ENCODE measurements at places on chromosomes 2 and 18.

GRCh38 chr2:173555833-173556232 is 201.2 kb downstream of the CDCA7 start:
- DNase-seq: no peak

DNA sequence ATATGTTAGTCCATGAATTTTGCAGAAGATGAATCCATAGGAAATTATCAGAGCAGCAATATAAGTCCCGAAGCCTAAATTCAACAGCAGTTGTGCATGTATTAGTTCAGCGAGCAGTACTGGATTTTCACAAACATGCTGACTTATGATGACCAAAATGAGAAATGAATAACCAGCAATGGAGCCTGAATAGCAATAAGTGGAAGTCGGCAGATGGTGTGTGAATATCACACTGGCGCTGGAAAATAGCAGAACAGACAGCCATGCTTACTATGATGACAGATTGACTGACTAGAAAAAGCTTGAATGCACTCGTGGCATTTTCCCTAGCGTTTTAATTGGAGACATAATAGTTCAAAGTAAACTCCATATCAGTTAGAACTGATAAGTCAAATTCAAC is 1114.5 kb downstream of the DSC3 start:
- no peak for DNase-seq

GRCh38 chr2:67213270-67213670 is 183.9 kb upstream of the ETAA1 start:
- DNase-seq: no peak

DNA sequence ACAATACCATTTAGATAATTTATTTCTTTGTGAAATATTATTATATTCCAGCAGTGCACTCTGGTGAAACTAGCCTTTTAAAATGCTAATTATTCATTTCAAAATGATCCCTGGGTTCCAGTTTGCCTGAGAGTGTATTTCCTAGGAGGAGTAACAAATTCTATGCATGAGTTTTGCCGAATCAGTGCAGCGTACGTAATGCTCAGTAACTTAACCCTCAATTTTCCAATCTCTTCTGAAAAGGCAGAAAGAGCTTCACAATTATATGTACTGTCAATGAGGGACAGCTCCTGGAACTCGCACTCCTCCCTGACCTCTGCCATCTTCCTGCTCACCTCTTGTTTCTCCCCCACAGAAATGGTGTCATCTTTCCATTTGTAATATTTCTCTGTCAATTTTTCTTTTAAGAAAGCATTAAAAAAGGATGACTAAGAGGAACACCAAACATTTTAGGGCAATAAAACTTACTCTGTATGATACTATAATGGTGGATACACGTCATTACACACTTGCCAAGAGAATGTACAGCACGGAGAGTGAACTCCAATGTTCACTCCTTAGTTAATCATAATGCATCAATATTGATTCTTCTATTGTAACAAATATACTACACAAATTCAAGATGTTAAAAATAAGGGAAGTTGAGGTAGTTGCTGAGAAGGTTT is 25.7 kb upstream of the XIRP2 start:
- no peak for DNase-seq

DNA sequence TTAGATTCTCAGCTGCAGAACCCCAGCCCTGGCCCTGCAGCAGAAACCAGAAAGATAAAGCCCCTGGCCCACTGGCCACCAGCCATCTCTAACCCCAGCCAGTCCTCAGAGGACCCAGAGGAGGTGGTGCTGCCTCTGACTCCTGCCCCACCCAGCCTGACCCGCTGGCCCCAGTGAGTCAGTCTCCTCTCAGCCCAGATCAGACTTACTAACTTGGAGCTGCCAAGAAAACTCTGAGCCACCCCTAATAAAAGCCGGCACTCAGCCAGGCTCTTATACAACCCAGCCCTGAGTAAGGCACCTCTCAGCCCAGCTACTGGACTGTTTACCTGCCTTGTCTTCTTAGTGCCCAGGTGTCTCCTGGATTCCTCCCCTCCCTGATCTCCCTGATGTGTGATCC is 2.0 kb downstream of the SLC14A2 start:
- peak; percentile 89 for DNase-seq

DNA sequence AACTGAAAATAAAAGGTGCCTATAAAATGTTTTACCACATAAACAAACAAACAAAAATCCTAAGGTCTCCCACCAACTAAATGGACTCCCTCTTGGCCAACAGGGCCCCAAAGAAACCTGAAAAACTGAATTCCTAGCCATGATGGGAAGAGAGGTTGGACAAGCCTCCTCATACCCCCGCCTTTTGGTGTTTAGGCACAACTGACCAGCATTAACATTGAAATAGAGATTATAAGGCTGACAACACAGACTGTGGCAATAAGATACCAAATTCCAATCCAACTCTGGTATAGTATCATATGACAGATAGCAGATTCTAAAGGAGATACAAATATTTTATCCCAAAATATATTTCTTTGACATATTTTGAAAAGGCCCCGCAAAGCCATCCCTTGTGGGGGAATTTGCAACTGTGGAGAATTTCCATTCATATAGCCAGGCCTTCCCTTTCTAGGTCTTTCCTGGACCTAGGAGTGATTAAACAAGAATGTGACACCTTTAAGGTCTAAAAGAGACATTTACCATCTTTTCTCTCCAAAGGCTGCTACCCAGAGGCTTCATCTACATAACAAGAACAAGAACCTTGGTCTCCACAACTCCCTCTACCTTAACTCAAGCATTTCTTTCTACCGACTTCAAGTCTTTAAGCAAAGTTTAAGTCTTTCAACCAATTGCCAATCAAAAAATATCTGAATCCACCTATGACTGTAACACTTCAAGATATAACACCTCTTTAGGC is 80.0 kb downstream of the CHN1 start:
- DNase-seq: no peak

DNA sequence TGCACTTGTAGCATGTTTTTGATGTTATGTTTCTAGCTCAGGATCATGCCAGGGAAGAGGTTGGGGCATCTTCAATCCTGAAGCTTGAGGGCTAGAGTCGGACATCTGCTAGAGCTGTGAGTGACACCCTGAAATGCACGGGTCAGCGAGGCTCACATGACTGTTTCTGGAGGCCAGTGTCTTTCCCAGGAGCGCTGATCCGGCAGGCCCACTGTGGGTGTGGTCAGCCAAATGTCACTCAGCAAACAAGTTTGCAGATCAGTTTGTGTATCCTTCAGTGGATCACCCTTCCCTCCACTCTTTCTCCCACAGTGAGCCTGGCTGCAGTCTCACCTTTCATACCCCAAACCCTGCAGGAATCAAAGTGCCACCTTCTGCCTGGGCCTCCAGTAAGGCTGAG is 23.0 kb upstream of the ARHGEF4 start:
- no peak for DNase-seq

GRCh38 chr2:211084352-211084751 is 528.0 kb downstream of the CPS1 start:
- no peak for DNase-seq

- no peak for DNase-seq
These were observed 735.2 kb downstream of the MBD2 start for GRCh38 chr18:53489266-53489665.

- no peak for DNase-seq
These were observed 155.2 kb downstream of the ALK start for GRCh38 chr2:29766191-29766590.

- DNase-seq: no peak
These were observed 262.1 kb downstream of the GALNT13 start for GRCh38 chr2:154133823-154134222.

- no peak for DNase-seq
These were observed 2.8 kb upstream of the SCRN3 start for GRCh38 chr2:174392706-174393105.

DNA sequence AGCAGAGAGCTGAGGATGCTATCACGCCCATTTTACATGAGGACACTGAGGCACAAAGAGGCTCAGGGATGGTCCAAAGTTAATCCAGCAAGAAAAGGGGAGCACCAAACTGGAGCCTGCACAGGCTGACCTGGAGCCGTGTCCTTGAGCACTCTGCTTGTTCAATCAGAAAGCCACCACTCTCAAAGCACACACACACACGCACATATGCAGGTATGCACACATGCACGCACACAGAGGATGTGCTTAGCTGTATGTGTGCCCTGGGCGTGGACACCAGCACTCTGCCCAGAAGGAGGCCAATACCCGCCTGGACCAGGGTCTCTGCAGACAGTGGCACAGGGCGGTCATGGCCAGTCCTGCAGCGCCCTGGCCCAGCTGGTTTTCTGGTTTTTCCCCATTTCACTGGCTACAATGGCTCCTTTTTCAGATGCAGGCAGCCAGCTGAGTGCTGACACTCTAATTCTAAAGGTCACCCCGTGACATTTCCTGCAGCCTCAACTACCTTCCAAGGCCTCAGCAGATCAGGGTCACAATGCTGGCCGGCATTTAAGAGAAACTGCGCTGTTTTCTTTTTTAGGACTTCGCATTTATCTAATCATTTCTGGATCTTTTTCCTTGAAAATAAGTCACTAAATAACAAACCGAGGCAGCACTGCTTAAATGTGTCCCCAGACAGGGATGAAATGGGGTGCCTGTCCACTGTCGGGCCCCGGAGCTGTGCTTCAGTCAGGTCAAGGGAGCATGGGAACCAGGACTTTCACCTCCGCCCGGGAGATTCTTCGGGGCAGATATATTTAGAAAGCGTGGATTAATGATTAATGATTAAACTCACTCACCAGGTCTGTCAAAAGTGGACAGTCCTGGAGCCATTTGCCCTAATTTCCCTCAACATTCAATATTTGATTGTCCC is 104.5 kb downstream of the HDAC4 start:
- peak; percentile 36 for DNase-seq

GRCh38 chr2:200274116-200275075 is 32.1 kb upstream of the SPATS2L start:
- no peak for DNase-seq

GRCh38 chr18:5490753-5491480 is 52.9 kb downstream of the EPB41L3 start:
- DNase-seq: no peak

DNA sequence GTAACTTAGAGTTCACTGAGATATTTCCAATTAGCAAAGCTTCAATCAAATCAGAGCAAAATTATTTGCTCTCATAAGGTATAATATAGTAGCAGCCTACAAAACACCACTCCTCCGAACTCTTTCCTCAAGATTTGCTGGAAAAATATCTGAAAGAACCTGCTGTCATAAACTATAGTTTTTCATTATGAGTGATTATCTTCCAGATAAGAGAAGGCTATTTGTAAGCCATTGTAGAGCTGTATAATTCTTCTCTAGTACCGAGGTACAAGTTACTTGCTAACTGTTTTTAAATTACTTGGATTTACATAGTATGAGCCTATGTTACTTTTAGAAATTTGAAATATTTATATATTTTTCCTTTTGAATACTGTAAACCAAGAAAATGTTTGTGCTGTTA is 2.1 kb downstream of the NDC80 start:
- no peak for DNase-seq

GRCh38 chr2:223822818-223823217 is 14.6 kb downstream of the AP1S3 start:
- no peak for DNase-seq

GRCh38 chr2:142756430-142756829 is 121.0 kb upstream of the KYNU start:
- DNase-seq: no peak

DNA sequence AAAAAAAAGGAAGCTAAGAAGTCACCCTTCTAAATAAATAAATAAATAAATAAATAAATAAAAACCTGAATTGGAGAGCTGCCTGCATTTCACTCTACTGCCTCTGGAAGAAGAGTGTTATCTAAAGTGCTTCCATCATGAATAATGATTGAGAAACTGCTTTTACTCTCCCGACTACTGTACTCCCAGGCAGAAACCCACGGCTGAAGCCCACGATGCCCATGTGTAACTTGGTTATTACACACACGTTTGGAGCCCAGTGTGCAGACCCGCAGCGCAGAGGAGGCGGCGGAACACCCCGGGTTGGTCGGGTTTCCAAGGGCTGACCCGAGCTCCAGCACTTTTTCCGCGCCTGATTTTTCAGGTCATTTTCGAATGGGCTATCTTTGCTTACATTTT is 697 bp upstream of the SPATS2L start:
- DNase-seq: peak; percentile 24

DNA sequence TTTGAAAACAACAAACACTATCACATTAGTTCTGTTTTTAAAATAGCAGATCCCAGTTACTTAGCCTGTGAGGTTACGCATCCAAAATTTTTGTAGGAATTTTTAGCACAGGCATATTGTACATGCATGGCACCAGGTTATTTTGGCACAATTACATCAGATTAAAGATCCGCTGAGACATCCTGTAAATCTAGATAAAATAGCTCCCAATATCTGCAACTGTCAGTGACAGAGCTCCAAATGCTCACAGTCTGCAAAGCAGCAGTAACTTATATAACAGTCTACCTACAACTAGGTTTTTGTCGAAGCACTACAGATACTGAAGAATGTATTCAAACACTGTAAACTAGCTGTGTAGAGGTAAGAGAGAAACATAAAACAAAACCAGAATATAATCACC is 200.7 kb upstream of the KCNH7 start:
- no peak for DNase-seq

DNA sequence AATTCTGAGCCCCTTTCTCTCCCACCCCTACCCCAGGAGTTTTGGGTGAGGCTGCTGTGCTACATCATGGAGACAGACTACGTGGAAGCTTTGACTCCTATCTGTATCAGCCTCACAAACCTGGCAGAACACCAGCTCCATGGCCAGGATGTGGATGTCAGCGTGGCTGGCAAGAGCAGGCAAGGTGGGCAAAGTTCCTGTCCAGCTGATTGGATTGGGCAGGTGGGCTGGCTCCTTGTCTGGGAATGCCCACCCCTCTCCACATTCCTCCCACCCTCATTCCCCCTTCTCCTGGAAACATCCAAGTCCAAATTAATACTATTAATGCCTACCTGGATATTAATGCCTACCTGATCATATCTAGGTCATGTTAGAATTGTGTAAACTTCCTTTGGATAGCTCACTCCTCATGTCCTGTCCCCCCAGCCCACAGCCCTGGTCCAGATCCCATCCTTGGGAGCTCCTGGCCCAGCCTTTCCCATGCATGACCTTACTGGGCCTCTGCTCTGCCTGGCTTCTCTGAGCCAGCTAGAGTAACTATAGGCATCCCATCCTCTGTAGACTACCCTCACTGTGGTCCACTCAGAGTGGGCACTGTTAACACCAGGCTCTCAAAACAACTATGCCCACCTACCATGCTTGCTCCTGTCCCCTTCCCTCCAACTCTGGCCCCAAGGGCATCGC is 24.1 kb downstream of the MROH2A start:
- DNase-seq: no peak

- DNase-seq: no peak
These were observed 136.1 kb upstream of the NOSTRIN start for GRCh38 chr2:168666339-168666738.
